Naive thymus-derived CD4-positive, alpha-beta T cell (primary cell): ENCODE measurements at places on chromosomes 3 and 15. TPM values are rescaled to one million over a fixed set of nuclear protein-coding genes. Genes with fewer than 3 reads are reported as not detected.

DNA sequence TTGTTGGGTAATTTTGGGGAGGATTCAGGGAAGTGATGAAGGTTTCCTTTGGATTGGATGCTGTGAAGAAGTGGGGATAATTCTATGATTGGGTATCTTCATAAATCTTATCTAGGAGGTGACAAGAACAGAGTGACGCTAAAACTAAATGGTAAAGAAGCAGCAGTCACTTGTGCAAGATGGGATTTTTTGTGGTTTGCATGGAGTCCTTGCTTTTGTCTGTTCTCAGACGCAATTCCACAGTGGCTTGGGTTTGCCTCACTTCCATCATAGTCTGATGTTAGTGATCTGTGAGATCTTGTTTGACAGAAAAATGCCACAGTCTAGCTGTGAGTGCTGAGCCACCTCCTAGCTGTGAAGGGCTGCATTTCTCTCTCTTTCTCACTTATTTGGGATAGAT, 26.9 kb downstream of the GTF2E1 start:
- H3K27me3 ChIP-seq, result no peaks in the 10 kb centered on the region
- no peak overlapping the region for H3K4me3 ChIP-seq
- no peak for DNase-seq
- H3K27ac ChIP-seq, result no peak overlapping the region
- H3K36me3 ChIP-seq, result peaks cover 6% of the 10 kb centered on the region
- H3K4me1 ChIP-seq, result no peaks in the 10 kb centered on the region

GRCh38 chr15:65286069-65286703, 497 bp downstream of the PARP16 start:
- no peaks in the 10 kb centered on the region for H3K36me3 ChIP-seq
- H3K27ac ChIP-seq, result peak overlapping the region; percentile 87
- H3K27me3 ChIP-seq, result no peaks in the 10 kb centered on the region

The GOLGA8G gene
- total RNA-seq, result not detected

The NPAP1 gene
- total RNA-seq, result not detected

The SPATA12 gene
- total RNA-seq, result not detected

The GRIP2 gene
- not detected for total RNA-seq

- H3K27me3 ChIP-seq, result no peaks in the 10 kb centered on the region
- DNase-seq, result no peak
- H3K4me3 ChIP-seq, result no peak overlapping the region
- H3K4me1 ChIP-seq, result no peaks in the 10 kb centered on the region
- H3K36me3 ChIP-seq, result no peaks in the 10 kb centered on the region
- H3K27ac ChIP-seq, result no peak overlapping the region
Observed at GRCh38 chr3:140288595-140288994, 353.6 kb downstream of the CLSTN2 start.

DNA sequence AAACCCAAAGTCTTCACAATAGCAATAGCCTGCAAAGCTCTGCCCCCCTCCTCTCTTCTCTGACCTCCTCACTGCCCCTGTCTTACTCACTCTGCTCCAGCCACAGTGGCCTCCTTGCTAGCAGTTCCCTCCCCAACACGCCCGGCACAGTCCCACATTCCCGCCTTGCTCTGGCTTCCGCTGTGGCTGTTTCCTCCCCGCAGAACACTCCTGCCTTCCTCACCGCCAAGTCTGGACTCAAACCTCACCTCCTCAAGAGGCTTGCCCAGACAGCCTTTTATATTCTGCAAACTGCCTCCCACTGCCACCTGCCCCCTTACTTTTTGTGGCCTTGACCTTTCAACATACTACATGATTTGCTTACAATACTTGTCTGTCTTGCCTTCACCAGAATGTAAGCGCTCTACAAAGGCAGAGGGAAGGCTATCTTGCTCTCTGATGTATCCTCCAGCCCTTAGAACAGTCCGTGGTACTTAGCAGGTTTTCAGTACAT, 406 bp upstream of the MPI start:
- peak overlapping the region; percentile 94 for H3K4me3 ChIP-seq
- H3K36me3 ChIP-seq, result no peaks in the 10 kb centered on the region
- peak overlapping the region; percentile 84 for H3K27ac ChIP-seq
- DNase-seq, result no peak
- no peaks in the 10 kb centered on the region for H3K27me3 ChIP-seq

- H3K36me3 ChIP-seq, result no peaks in the 10 kb centered on the region
- peak overlapping the region; percentile 53 for H3K4me3 ChIP-seq
- no peak overlapping the region for H3K27ac ChIP-seq
Observed at GRCh38 chr3:129605203-129605921, 1.1 kb downstream of the PLXND1 start.

The LRRN1 gene
- total RNA-seq, result not detected in 2 replicates

- DNase-seq, result no peak
- H3K4me1 ChIP-seq, result no peaks in the 10 kb centered on the region
- peaks cover 4% of the 10 kb centered on the region for H3K27me3 ChIP-seq
- no peak overlapping the region for H3K4me3 ChIP-seq
- no peaks in the 10 kb centered on the region for H3K36me3 ChIP-seq
- no peak overlapping the region for H3K27ac ChIP-seq
Observed at GRCh38 chr3:138036572-138036971, 26.6 kb downstream of the CLDN18 start.

DNA sequence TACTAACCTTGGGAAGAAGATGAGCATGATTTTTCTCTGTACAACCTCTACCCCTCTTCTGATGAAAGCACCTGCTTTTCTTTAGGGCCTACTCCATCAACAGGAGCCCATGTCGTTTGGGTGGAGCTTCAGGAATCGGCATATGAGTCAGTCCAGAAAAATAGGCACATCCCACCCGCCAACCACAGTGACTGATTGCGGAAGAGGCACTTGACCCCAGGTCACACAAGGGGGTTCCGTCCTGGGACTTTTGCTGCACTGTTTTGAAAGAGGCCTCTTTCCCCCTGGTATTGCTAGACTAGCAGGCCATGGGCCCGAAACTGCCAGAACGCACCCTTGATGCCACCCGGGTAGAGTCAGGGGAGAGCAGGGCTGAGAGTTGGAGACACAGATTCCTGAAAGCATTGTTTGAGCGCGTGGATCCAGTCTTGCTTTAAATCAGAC, 19.3 kb upstream of the NRROS start:
- no peaks in the 10 kb centered on the region for H3K27me3 ChIP-seq
- H3K27ac ChIP-seq, result no peak overlapping the region
- H3K4me1 ChIP-seq, result peaks cover 6% of the 10 kb centered on the region
- no peaks in the 10 kb centered on the region for H3K36me3 ChIP-seq

DNA sequence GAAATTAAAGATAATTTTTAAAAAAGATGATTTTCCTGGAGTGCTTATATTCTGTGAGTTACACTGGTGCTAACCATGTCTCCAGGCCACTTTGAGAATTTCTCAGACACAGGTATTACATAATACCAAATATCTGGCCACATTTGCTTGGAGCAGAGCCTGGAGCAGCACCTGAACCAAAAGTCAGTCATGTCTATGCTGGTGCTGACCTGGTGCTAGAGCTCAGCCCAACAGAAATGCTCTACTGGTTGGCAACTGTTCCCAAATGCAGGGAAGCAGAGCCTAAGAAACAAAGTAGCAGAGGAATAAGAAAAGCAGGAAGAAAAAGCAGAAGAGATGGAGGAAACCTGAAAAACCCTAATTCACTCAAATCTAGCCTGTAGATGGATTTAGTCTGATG, 135.7 kb upstream of the SLC7A14 start:
- H3K27me3 ChIP-seq, result no peaks in the 10 kb centered on the region
- no peaks in the 10 kb centered on the region for H3K36me3 ChIP-seq
- DNase-seq, result no peak
- H3K4me3 ChIP-seq, result no peak overlapping the region
- H3K27ac ChIP-seq, result no peak overlapping the region
- no peaks in the 10 kb centered on the region for H3K4me1 ChIP-seq

- H3K4me3 ChIP-seq, result no peak overlapping the region
- no peaks in the 10 kb centered on the region for H3K36me3 ChIP-seq
- no peak for DNase-seq
- H3K27me3 ChIP-seq, result no peaks in the 10 kb centered on the region
- H3K4me1 ChIP-seq, result no peaks in the 10 kb centered on the region
- H3K27ac ChIP-seq, result no peak overlapping the region
Observed at GRCh38 chr3:73353649-73354217, 271.0 kb downstream of the PDZRN3 start.

- H3K27ac ChIP-seq, result no peak overlapping the region
- DNase-seq, result no peak
- H3K36me3 ChIP-seq, result no peaks in the 10 kb centered on the region
- no peak overlapping the region for H3K4me3 ChIP-seq
- no peaks in the 10 kb centered on the region for H3K4me1 ChIP-seq
Observed at GRCh38 chr15:47184003-47184907, 533.0 kb upstream of the SEMA6D start.

GRCh38 chr3:19226479-19226878, 78.2 kb downstream of the KCNH8 start:
- no peak overlapping the region for H3K27ac ChIP-seq
- DNase-seq, result no peak
- H3K27me3 ChIP-seq, result no peaks in the 10 kb centered on the region
- H3K4me1 ChIP-seq, result no peaks in the 10 kb centered on the region
- H3K36me3 ChIP-seq, result no peaks in the 10 kb centered on the region
- H3K4me3 ChIP-seq, result no peak overlapping the region

- H3K36me3 ChIP-seq, result no peaks in the 10 kb centered on the region
- no peaks in the 10 kb centered on the region for H3K27me3 ChIP-seq
- H3K27ac ChIP-seq, result no peak overlapping the region
Observed at GRCh38 chr3:135140591-135140990, 345.5 kb downstream of the EPHB1 start.

GRCh38 chr15:65730549-65731172, 61.4 kb downstream of the DENND4A start:
- peaks cover 3% of the 10 kb centered on the region for H3K36me3 ChIP-seq
- no peak overlapping the region for H3K4me3 ChIP-seq
- no peaks in the 10 kb centered on the region for H3K27me3 ChIP-seq
- DNase-seq, result no peak
- H3K27ac ChIP-seq, result no peak overlapping the region

- no peak overlapping the region for H3K4me3 ChIP-seq
- H3K27me3 ChIP-seq, result no peaks in the 10 kb centered on the region
- no peaks in the 10 kb centered on the region for H3K4me1 ChIP-seq
Observed at GRCh38 chr3:172171396-172172075, 132.2 kb downstream of the FNDC3B start.
